Activated T-helper 17 cell treated with anti-CD3 and anti-CD28 coated beads, Interleukin-2, amount 50 U/mL, for 72 hours (primary cell): ENCODE measurements at places on chromosomes 3 and 15.

GRCh38 chr3:184368586-184369183 lies 7.2 kb downstream of the POLR2H start:
- H3K4me1 ChIP-seq: peaks cover 15% of the 10 kb centered on the region
- H3K27ac ChIP-seq: peak overlapping the region; percentile 1
- H3K4me3 ChIP-seq: no peak overlapping the region
- no peaks in the 10 kb centered on the region for H3K27me3 ChIP-seq

DNA sequence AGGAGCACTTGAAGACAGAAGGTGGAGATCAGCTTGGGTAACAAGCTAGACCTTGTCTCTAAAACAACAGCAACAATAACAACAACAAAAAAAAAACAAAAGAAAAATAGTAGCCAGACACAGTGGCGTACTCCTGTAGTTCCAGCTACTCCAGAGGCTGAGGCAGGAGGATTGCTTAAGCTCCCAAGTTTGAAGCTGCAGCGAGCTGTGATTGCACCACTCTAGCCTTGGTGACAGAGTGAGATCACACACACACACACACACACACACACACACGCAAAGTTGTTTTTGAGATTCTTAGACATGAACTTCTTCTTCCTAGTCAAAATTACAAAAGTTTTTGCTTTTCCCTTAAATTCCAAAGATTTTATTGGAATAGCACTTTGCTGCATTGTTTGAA lies 93.0 kb upstream of the IGSF10 start:
- no peak for ATAC-seq
- no peaks in the 10 kb centered on the region for H3K36me3 ChIP-seq
- H3K27ac ChIP-seq: no peak overlapping the region
- H3K4me3 ChIP-seq: no peak overlapping the region
- H3K27me3 ChIP-seq: peaks cover 8% of the 10 kb centered on the region

DNA sequence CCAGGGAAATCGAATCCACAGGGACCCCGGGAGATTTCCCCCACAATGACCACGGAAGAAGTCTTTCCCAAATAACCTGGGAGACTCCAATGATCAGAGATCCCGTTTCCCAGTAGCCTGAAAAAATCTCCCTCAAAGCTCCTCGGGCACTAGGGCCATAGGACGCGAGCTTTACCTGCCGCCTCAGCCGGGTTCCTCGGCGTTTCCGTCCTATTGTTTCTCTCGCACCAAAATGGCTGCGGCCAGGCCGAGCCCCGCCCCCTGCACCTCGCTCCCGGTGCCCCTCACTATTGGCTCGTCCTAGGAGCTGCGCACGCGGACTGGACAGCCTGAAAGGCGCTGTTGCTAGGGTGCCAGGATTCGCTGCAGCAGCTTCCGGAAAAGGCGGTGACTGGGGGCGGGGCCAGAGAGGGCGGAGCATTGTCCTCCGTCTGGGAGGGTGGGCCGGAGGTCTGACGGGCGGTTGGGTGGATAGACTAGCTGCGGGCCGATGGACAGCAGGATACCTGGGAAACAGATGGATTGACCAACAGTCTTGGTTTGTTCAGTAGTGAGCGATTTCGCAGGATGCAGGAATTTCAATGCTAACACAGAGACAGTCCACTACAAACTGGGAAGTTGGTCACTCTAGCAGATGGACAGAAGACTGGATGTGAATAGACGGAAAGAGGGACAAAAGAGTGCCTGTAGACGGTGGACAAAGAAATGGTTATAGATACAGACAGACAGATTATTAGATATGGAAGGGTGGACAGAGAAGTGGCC lies at the start of gene IP6K2:
Gene IP6K2 (minus strand): TSS at position 240 of the 765 bp plus-strand sequence. CDS start 21,930 bp downstream, outside the sequence.
- H3K27me3 ChIP-seq: no peaks in the 10 kb centered on the region
- H3K4me3 ChIP-seq: peak within 1 kb of the TSS; percentile 90
- peak within 1 kb of the TSS; percentile 93 for H3K27ac ChIP-seq
- peaks cover 50% of the 10 kb centered on the region for H3K36me3 ChIP-seq
- peaks cover 16% of the 10 kb centered on the region for H3K4me1 ChIP-seq

GRCh38 chr3:108181172-108181571 lies 41.1 kb downstream of the IFT57 start:
- no peak for ATAC-seq
- H3K36me3 ChIP-seq: peaks cover 32% of the 10 kb centered on the region
- no peak overlapping the region for H3K27ac ChIP-seq
- H3K4me1 ChIP-seq: peaks cover 5% of the 10 kb centered on the region

- H3K36me3 ChIP-seq: no peaks in the 10 kb centered on the region
- no peaks in the 10 kb centered on the region for H3K4me1 ChIP-seq
- no peak overlapping the region for H3K4me3 ChIP-seq
- H3K27me3 ChIP-seq: no peaks in the 10 kb centered on the region
- H3K27ac ChIP-seq: no peak overlapping the region
- ATAC-seq: no peak
Measured at GRCh38 chr15:67000896-67001295, 64.5 kb upstream of the SMAD3 start.

DNA sequence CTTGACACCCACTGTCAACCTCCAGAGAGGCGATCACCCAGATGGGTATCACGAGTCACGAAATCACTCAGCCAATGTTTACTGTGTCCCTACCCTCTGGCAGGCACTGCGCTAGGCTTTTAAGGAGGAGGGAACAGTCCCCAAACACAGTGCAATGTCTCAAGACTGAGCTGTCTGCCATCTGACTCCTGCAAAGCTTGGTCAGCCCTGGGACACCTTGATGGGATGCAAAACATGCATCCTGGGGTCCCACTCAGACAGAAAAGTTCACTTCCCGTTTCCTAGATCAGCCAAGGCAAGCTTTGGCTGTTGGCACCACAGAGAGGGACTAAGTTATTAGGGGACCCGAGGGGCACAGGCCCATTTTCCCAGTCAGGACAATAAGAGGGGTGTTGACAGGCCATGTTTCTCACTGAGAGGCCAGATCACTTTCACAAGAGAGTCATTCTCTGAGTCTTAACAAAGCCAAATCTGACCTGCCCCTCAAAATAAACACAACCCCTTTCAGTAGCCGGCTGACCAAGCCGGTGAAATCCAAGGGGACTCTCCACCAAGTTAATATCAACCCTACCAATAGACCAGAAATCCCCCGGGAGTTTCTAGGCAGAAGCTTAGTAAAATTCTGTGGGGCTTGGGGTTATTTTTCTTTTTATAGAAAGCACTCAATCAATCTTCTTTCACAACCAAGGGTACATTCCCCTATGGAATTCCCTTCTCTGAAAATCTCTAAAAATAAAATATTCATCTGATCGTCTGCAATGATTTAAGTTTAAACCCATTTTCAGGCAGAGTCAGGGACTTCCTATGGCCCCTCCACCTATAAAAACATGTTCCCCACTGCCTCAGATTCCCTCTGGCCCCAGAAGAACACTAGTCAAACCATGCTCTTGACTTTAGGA lies 3.5 kb downstream of the RFTN1 start:
- no peaks in the 10 kb centered on the region for H3K27me3 ChIP-seq
- H3K36me3 ChIP-seq: peaks cover 91% of the 10 kb centered on the region
- H3K4me1 ChIP-seq: peaks cover 69% of the 10 kb centered on the region
- peak overlapping the region; percentile 85 for H3K4me3 ChIP-seq

DNA sequence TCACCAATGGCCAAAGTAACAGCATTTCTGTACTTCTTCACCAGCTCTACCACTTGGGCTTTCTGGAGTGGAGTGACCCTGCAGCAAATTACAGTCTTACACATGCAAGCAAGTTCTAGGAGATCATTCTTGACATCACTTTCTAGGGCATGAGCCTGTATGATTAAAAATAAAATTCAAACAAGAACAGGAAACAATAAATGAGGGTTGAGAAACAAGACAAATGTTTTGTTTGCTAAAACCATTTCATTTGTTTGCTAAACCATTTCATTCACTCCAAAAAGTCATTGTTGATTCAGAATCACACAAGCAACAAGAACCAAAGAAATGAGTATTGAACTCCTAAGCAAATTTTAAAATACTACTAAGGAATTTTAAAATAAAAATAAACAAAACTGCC lies 220.9 kb downstream of the ATP8B4 start:
- no peak for ATAC-seq
- no peak overlapping the region for H3K27ac ChIP-seq
- no peaks in the 10 kb centered on the region for H3K4me1 ChIP-seq
- no peaks in the 10 kb centered on the region for H3K36me3 ChIP-seq

DNA sequence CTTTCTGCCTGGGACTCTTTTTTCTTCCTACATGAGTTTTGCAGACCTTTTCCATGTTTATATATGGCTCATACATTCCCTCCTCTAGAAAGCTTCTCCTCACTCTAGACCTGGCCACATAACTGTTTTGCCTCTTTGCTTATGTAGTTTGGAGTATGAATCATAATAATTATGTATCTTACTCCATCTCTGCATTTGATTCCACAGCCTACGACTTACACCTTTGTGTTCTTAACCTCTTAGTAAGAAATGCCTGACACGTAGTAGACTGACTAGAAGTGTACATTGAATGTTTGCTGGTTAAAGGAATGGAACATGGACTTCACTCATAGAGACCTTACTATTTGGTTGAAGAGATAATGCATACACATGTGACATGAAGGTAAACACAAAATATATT lies 56.4 kb downstream of the MBNL1 start:
- peaks cover 56% of the 10 kb centered on the region for H3K4me1 ChIP-seq
- peak overlapping the region; percentile 52 for H3K4me3 ChIP-seq
- peaks cover 63% of the 10 kb centered on the region for H3K36me3 ChIP-seq
- peak overlapping the region; percentile 35 for H3K27ac ChIP-seq

GRCh38 chr15:79017953-79018352 lies 72.6 kb downstream of the RASGRF1 start:
- no peak for ATAC-seq
- no peaks in the 10 kb centered on the region for H3K27me3 ChIP-seq
- H3K27ac ChIP-seq: no peak overlapping the region
- H3K4me3 ChIP-seq: no peak overlapping the region
- no peaks in the 10 kb centered on the region for H3K4me1 ChIP-seq

DNA sequence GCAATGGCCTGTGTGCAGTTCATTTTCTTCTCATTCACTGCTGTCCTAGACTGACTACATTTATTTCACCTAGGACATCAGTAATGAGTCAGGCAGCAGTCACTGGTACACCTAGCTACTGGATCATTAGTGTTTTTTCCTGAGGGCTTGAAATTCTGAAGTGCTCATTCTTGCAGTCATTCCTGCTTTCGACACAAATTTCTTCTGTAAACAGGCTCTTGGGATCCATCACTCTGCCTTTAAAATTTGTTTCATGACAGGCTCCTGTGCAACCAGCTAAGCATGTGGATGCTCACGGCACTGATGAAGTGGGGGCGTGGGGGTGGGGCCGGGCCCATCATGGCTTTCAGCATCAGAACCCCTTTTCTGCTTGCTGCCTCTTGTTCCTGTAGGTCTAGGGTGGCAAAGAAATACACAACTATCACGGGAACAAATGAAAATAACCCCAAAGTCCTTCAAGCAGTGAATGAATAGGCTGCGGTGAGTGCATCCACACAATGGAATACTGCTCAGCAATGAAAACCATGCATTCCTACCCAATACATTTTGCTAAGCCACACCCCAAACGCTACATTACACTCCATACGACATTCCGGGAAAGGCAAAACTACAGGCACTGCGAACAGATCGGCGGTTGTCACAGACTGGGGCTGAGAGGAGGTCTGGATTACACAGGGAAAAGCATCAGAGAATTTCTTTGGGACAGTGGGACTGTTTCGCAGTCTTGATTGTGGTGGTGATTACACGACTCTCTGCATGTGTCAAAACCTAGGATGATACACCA lies 9.3 kb upstream of the MELTF start:
- no peak overlapping the region for H3K27ac ChIP-seq
- H3K4me3 ChIP-seq: no peak overlapping the region
- H3K36me3 ChIP-seq: no peaks in the 10 kb centered on the region
- no peak for ATAC-seq

DNA sequence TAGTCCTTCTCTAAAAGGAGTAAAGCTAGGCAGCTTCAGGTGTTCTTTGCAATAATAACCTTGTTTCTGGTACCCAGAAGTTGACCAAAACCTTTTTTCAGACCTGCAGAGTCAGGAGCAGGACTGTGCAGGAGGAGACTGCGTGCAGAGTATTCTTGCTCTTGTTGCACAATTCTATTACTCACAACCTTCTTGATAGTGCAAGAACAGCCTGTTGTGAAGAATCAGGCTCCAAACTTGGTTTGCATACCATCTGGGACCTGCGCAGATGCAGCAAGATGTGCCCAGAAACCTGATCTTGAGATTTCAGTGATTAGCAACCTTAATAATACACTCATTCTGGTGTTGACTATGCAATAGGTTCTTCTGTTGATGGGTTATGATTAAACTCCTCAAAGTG lies 111.9 kb downstream of the ATG7 start:
- H3K4me1 ChIP-seq: no peaks in the 10 kb centered on the region
- peaks cover 41% of the 10 kb centered on the region for H3K36me3 ChIP-seq
- ATAC-seq: no peak
- no peak overlapping the region for H3K4me3 ChIP-seq
- no peaks in the 10 kb centered on the region for H3K27me3 ChIP-seq
- H3K27ac ChIP-seq: no peak overlapping the region

DNA sequence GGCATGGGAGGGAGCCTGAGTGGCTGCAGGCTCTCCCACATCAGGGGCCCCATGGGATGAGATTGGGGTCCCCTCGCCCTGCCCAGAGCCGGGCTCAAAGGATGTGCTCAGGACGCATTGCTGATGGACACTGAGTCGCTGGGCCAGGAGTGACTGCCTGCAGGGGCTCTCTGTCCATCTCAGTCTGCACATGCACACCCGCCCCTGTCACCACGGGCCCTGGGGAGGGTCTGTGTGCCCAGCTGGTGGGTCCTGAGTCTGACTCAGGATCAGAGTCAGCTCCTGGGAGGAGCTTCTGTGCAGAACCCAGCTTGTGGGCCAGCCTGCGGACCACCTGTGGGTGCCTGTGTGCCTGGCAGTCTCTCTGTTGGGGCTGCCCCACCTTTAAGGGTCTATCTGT lies 18.1 kb downstream of the STAB1 start:
- no peaks in the 10 kb centered on the region for H3K36me3 ChIP-seq
- ATAC-seq: no peak
- H3K4me3 ChIP-seq: no peak overlapping the region
- no peak overlapping the region for H3K27ac ChIP-seq

DNA sequence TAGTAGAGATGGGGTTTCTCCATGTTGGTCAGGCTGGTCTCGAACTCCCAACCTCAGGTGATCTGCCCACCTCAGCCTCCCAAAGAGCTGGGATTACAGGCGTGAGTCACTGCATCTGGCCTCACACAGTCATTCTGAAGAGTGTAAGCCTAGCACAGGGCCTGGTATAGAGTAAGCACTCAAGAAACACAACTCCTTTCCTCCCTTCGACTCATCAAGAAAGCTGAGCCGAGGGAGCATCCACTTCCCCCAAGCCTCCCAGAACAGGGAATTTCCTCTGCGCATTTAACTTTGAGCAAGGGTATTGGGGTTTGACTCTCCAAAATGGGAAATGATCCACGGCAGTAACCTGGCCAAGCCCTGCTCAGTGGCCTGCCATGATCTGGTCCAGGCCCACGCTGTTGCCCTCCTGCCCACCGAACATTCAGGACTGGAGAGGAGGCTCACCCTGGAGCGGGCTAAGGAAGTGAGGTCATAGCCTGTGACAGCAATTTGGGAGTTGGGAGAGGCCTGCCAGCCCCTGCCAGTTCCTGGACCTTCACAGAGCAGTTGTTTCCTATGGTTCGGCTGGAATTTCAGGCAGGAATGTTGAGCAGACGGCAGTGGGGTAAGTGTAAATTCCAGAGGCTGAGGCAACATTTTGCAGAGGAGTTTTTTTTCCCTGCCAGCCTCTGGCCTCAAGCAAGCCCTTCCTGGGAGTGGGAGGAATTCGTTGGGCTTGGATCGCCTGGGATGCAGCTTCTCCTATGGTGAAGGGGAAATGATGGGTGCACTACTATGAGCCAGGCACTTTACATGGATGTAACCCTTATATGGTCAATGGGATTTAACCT lies 21.2 kb upstream of the SMAD3 start:
- H3K4me1 ChIP-seq: peaks cover 22% of the 10 kb centered on the region
- no peak overlapping the region for H3K4me3 ChIP-seq
- H3K27me3 ChIP-seq: no peaks in the 10 kb centered on the region
- ATAC-seq: no peak
- H3K36me3 ChIP-seq: no peaks in the 10 kb centered on the region
- H3K27ac ChIP-seq: no peak overlapping the region
